ENCODE measurements at places on chromosomes 4 and X.

DNA sequence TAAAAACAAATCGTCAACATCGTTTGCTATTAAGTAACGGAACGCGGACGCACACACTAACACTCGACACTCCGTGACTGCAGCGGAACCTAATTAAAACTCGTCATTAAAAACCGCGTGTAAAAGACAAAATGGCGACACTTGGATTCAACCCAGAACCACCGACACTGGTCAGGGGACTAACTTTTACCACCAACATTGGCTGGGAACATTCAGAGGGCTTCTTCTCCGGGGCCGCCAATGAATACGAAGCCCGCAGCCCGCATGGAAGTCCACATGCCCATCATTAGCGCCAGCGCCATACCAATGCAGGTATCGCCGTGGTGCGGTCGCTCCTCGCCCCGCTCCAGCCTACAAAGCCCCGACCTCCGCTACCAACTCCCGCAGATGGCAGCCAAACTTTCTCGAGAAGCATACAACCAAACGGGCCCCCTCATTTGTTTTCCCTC, 498 bp downstream of the RBMX start:
- H3K27ac ChIP-seq: peak overlapping the region; percentile 93
- no peaks in the 10 kb centered on the region for H3K4me1 ChIP-seq
- no peaks in the 10 kb centered on the region for H3K27me3 ChIP-seq
- DNase-seq: no peak

DNA sequence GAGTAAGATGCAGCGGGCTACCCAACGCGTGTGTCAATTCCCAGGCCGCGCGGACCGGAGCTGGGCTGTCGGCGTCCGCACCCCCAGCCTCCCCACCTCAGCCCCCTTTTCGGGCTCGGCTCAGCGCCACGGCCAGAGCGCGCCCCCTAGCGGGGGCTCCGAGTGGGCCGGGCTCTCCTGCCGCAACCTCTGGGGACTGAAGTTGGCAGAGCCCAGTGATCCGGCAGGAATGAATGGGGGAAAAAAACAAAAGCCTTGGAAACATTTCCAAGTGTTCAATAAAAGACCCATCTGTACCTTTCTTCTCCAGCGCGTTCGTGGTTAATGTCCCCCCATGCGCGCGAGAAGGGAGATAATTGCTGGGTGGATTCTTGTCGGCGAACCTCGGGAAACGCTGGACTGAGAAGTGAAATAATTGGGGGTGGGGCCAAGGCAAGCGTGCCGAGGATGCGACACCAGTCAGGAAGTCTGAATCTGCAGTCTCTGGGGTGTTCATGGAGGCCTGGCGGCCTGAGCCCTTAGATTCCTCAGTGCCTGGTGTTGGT, 5.2 kb upstream of the ARX start:
- no peak overlapping the region for H3K27ac ChIP-seq
- no peak for DNase-seq
- H3K27me3 ChIP-seq: peaks cover 98% of the 10 kb centered on the region
- peaks cover 9% of the 10 kb centered on the region for H3K4me1 ChIP-seq

DNA sequence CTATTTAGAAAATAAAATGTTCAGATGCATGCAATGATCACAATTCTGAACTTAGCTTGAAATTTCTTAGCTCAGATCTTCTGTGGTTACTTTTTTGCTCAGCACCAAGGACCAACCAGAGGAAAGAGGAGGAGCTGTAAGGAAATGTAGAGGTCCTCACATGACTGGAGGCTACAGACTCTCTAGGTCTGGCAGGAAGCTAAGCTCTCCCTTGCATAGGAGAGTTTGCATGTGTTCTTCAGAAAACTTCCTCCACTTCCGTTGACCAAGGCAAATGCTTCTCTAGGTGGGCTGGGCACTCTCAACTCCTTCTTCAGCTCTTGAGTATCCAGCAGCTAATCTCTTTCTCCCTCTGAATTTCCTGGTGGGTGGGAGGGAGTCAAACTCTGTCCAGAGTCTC, 119.6 kb downstream of the BTC start:
- H3K4me1 ChIP-seq: peaks cover 11% of the 10 kb centered on the region
- no peak for DNase-seq
- H3K4me3 ChIP-seq: no peak overlapping the region
- H3K36me3 ChIP-seq: no peaks in the 10 kb centered on the region
- no peaks in the 10 kb centered on the region for H3K27me3 ChIP-seq

DNA sequence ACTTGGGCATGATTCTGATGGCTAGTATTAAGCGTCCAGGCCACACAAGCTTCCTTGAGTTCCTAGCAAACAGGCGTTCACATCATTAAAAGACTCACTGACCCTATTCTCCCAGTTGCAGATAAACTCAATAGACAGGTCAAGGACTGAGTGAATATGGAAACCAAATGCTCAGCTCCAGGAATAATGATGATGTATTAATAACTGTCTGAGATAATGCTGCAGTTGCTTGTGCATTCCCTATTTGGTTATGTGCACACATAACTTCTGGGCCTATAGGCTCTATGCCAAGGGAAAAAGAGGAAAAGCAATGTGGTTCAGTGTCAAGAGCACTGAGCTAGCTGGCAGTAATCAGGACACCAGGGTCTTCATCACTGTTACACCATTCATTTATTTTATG, 3.5 kb downstream of the RAB9B start:
- H3K4me1 ChIP-seq: no peaks in the 10 kb centered on the region
- H3K27ac ChIP-seq: no peak overlapping the region
- H3K36me3 ChIP-seq: no peaks in the 10 kb centered on the region
- no peak overlapping the region for H3K4me3 ChIP-seq
- DNase-seq: no peak

DNA sequence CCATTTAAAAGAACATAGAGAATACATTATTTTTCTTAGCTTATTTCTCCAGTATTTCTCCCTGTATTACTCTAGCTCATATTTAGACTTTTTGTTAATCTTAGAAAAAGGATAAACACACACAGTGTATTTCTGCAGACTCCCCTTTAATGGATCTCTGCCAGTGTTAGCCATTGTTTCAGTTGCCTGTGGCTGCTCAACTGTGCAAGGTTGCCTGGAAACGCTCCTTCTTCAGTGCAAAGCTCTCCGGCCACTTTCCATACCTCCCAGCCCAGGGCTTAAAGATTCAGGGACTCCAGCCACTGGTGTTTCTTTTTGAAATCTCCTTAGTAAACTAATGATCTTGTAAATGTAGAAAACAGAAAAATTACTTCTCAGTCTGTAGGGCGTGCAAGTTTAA, 104.9 kb downstream of the SLIT2 start:
- no peak for DNase-seq
- no peaks in the 10 kb centered on the region for H3K27me3 ChIP-seq
- H3K4me3 ChIP-seq: no peak overlapping the region

GRCh38 chr4:96379524-96379923, 539.6 kb downstream of the PDHA2 start:
- H3K27me3 ChIP-seq: no peaks in the 10 kb centered on the region
- no peak for DNase-seq
- no peak overlapping the region for H3K4me3 ChIP-seq
- no peaks in the 10 kb centered on the region for H3K36me3 ChIP-seq
- no peak overlapping the region for H3K27ac ChIP-seq
- H3K4me1 ChIP-seq: no peaks in the 10 kb centered on the region

- no peaks in the 10 kb centered on the region for H3K36me3 ChIP-seq
- DNase-seq: peak; percentile 81
- no peaks in the 10 kb centered on the region for H3K27me3 ChIP-seq
- peak overlapping the region; percentile 82 for H3K4me3 ChIP-seq
- H3K27ac ChIP-seq: peak overlapping the region; percentile 97
Observed at GRCh38 chr4:184475096-184475461, 729 bp upstream of the IRF2 start.

- no peaks in the 10 kb centered on the region for H3K27me3 ChIP-seq
- no peak for DNase-seq
- H3K36me3 ChIP-seq: no peaks in the 10 kb centered on the region
Observed at GRCh38 chr4:32631831-32632230, 1911.7 kb downstream of the PCDH7 start.

- H3K4me1 ChIP-seq: no peaks in the 10 kb centered on the region
- H3K36me3 ChIP-seq: no peaks in the 10 kb centered on the region
- no peak overlapping the region for H3K27ac ChIP-seq
- no peaks in the 10 kb centered on the region for H3K27me3 ChIP-seq
Observed at GRCh38 chr4:66275411-66276038, 605.2 kb upstream of the EPHA5 start.

- H3K27ac ChIP-seq: no peak overlapping the region
- no peak overlapping the region for H3K4me3 ChIP-seq
- no peaks in the 10 kb centered on the region for H3K27me3 ChIP-seq
- H3K4me1 ChIP-seq: no peaks in the 10 kb centered on the region
Observed at GRCh38 chrX:126855839-126856524, 36.5 kb downstream of the PRR32 start.

- H3K27me3 ChIP-seq: no peaks in the 10 kb centered on the region
- no peak for DNase-seq
- no peak overlapping the region for H3K4me3 ChIP-seq
- H3K36me3 ChIP-seq: no peaks in the 10 kb centered on the region
Observed at GRCh38 chrX:31209005-31209628, 137.3 kb upstream of the FTHL17 start.

DNA sequence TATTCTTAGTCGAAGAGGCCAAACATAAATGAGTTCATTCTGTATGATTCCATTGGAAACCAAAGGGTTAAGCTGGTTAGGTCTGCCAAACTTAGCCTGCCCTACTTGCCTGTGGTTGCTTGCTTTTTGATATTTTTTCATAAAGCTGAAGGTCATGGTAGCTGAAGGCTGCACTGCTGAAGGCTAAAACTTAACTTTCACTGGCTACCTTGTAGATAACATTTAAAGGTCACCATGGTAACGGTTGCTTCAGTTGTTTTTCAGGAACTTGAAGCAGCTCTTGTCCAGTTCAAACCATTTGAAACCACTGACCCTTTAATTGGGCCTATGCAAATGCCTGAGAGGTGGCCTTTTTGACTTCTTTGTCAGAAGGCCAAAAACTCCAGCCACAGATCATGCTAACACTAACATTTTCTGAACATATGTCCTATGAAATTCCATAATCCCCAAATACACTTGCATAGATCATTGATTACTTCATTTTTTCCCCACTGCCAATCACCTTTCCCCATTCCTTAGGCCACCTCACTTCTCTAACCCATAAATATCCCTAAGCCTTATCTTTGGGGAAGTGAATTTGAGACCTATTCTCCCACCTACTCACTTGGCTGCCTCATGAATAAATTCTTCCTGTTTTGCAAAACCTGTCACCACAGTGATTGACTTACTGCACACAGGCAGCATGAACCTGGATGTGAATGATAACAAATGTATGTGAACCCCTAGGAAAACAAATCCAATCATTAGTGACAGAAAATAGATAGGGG, 10.7 kb upstream of the SMIM10L2A start:
- H3K27ac ChIP-seq: no peak overlapping the region
- H3K4me1 ChIP-seq: no peaks in the 10 kb centered on the region
- H3K27me3 ChIP-seq: no peaks in the 10 kb centered on the region
- H3K4me3 ChIP-seq: no peak overlapping the region
- H3K36me3 ChIP-seq: no peaks in the 10 kb centered on the region
- DNase-seq: no peak

DNA sequence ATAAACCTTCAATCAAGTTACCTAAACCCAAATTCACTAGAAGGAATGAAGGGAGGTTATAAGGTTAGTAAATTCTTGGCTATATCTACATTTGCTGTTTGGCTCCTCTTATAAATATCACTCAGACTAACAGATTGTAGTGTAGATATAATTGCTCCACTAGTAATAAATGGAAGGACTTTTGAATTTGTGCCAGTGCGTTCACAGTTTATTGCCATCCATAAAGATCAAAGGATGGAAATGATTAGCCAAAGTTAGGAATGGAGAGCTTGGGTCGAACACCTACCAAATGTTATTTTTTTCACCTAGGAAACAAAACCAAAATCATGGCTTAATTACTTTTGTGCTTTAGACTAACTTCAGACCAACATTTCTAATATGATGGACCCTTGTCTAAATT, 9.2 kb downstream of the DTHD1 start:
- H3K4me1 ChIP-seq: no peaks in the 10 kb centered on the region
- H3K27me3 ChIP-seq: no peaks in the 10 kb centered on the region
- DNase-seq: no peak
- no peak overlapping the region for H3K4me3 ChIP-seq
- H3K36me3 ChIP-seq: no peaks in the 10 kb centered on the region
- no peak overlapping the region for H3K27ac ChIP-seq

- no peak for DNase-seq
- H3K27ac ChIP-seq: no peak overlapping the region
- no peaks in the 10 kb centered on the region for H3K36me3 ChIP-seq
Observed at GRCh38 chrX:3160756-3161155, 119.5 kb downstream of the ARSF start.

GRCh38 chr4:88418411-88418810, 38.5 kb upstream of the HERC5 start:
- DNase-seq: no peak
- no peaks in the 10 kb centered on the region for H3K36me3 ChIP-seq
- no peak overlapping the region for H3K4me3 ChIP-seq
- no peaks in the 10 kb centered on the region for H3K27me3 ChIP-seq
- no peaks in the 10 kb centered on the region for H3K4me1 ChIP-seq

GRCh38 chr4:24471486-24472160, 112.7 kb downstream of the DHX15 start:
- DNase-seq: no peak
- peaks cover 41% of the 10 kb centered on the region for H3K4me1 ChIP-seq
- no peaks in the 10 kb centered on the region for H3K36me3 ChIP-seq
- peak overlapping the region; percentile 75 for H3K27ac ChIP-seq

DNA sequence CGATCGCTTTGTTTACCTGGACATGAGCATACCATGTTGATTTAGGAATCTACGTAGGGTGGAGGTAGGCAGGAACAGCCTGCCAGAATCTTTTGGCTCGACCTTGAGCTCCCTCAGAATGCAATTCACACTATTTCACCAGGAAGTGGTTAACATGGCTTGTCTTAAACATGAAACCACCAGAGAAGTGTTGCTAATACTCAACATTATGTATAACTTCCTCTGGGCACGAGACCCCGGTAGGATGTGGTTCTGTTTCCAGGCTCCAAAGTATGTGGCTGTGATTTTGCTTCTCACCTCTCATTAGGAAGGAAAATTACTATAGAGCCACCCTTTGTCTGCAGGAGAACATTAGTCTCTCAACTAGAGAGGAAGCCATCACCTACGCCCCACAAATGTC, 59.0 kb upstream of the VCX3B start:
- H3K27me3 ChIP-seq: no peaks in the 10 kb centered on the region
- H3K4me1 ChIP-seq: peaks cover 13% of the 10 kb centered on the region
- H3K27ac ChIP-seq: no peak overlapping the region
- no peak for DNase-seq

- H3K36me3 ChIP-seq: no peaks in the 10 kb centered on the region
- no peaks in the 10 kb centered on the region for H3K4me1 ChIP-seq
- H3K4me3 ChIP-seq: no peak overlapping the region
- no peak overlapping the region for H3K27ac ChIP-seq
Observed at GRCh38 chr4:174880001-174880400, 38.2 kb upstream of the ADAM29 start.

- H3K27me3 ChIP-seq: no peaks in the 10 kb centered on the region
- no peaks in the 10 kb centered on the region for H3K4me1 ChIP-seq
- DNase-seq: no peak
Observed at GRCh38 chr4:11743976-11744375, 315.3 kb upstream of the HS3ST1 start.

Data from stomach (tissue), 19 donors.